KBM-7 (cell line): ENCODE measurements at places on chromosomes 1 and 21.

GRCh38 chr1:222240536-222241181, 307.2 kb downstream of the HHIPL2 start:
- no peak for DNase-seq

GRCh38 chr1:164768619-164769018, 209.6 kb downstream of the PBX1 start:
- no peak for DNase-seq

- DNase-seq, result peak; percentile 17
Measured at GRCh38 chr1:160748181-160748877, 9.3 kb downstream of the SLAMF7 start.

- DNase-seq, result peak; percentile 57
Measured at GRCh38 chr1:67724928-67725560, 40.0 kb downstream of the GADD45A start.

GRCh38 chr1:93014168-93014567, 52.9 kb upstream of the DIPK1A start:
- no peak for DNase-seq

DNA sequence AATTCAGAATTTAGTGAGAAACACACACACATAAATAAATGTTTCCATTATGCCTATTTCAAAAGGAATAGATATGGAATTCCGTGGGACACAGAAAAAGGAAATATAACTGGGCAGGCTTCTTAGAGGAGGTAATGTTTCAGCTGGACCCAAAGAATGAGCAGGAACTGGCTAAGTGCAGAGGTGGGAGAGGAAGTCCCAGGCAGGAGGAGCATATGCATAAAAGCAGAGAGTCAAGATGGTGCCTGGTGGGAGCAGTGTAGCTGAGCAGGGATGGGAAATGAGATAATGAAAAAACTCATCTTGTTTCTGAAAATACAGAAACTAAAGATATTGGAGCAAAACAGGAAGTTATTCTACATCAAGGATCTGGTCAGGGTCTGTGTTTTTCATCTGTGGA, 115.2 kb upstream of the MAGI3 start:
- DNase-seq, result peak; percentile 3

GRCh38 chr1:90708236-90708786, 8.8 kb downstream of the BARHL2 start:
- no peak for DNase-seq

GRCh38 chr21:36322083-36322424, 2.1 kb downstream of the MORC3 start:
- DNase-seq, result no peak

DNA sequence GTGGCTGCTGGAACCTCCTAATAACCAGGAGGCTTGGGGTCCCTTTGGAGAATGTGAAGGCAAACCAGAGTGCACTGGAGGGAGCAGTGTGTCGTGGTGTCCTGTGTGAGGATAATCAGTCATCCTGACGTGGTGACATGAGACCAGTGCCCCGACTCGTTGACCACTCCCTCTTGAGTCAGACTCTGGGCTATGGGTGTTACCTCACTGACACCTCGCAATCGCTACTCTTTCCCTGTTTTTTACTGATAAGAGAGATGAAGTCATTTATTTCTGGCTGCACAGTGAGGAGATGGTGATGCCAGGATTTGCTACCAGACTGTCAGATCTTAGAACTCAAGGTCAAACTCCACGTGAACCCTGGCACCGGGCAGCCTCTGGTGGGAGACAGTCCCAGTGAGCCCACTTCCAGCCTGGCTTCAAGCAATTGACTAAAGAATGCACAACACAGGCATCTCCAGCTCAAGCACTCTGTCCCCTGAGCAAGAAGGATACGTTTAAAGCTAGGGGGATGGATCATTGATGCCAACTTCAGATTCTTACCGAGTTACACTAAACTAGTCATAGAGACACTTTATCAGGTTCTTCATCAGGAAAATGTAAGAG, 30.3 kb downstream of the UBASH3A start:
- no peak for DNase-seq

DNA sequence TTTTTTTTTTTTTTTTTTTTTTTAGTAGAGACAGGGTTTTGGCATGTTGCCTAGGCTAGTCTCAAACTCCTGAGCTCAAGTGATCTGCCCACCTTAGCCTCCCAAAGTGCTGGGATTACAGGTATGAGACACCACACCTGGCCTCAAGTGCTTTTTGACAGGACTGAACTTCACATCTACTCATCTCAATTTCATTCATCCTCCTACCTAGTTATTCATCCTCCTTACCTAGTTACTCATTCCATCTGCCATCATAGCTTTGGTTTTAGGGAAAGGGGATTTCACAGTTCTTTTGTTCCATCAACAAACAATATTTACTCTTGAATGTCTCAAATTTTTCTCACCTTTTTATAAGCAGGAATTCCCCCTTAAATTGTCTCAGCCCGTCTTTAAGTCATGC, 38.6 kb upstream of the RALGPS2 start:
- DNase-seq, result no peak

DNA sequence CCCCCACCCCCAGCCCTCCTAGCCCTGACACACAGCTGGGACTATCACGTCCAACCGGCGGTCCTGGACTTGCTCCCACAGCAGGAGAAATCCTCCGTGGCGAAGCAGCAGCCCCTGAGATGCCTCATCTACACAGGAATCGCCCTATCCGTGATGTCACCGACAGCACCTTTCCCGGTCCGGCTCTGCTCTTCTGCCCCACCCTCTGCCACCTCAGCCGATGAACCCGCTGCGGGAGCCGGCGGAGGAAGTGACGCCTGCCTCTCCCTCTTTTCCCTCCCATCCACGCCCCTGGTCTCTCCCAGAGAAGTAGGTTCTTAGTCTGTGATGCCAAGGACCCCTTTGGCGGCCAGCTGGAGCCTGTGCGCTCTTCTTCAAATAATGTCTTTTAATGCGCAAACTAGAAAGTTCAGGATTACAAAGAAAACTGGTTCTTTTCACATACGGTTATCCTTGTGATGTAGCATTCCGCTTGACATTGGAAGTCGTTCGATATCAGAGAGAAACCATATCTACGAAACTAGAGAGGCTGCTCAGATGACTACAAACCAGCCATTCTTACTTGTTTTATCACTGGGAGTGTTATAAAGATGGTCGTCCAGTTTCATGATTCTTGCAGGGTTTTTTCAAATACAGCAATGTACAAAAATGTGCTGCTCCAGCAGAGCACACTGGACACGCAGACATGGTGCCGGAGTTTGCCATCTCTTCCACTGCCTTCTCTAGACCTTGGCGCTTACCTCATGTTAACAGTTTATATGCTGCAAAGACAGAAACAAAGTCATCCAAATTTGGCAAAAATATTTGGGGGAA, 120.3 kb downstream of the PPIAL4G start:
- no peak for DNase-seq

DNA sequence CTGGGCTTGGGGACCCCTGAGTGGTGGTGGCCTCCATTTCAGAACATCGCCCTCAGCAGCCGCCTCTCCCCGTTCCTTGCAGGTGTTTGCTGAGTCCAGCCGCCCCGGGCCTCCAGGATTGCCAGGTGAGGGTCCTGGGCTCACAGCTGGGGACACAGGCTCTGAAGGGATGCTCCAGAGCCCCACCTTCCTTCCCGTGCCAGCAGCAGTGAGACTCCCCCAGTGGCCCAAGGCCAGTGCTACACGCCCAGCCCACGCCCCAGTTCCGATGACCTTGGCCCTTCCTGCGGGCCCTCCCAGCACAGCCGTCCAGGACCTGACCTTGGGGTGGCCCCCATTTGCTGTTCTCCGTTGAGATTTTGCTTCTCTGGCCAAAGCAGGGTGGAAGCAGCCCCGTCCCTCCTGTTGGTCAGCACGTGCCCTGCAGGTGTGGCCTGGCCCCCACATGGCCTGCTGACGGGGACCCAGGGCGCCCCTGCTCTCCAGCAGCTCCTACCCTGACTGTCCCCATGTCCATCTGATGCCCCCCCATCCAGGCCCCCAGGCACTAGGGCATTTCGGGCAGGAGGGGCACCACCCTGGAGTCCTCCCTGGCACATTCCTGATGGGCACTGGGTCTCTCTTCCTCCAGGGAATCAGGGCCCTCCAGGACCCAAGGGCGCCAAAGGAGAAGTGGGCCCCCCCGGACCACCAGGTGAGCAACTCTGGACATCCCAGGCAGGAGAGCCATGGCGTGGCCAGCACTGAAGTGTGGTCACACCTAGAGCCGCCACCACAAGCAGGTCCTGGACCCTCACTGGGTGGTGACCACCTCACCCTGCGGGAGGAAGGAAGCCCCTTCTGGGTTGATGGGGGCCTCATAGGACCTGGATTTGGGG, 45.0 kb downstream of the SLC19A1 start:
- no peak for DNase-seq

GRCh38 chr1:179080866-179081686, 794 bp upstream of the TOR3A start:
- DNase-seq, result no peak

DNA sequence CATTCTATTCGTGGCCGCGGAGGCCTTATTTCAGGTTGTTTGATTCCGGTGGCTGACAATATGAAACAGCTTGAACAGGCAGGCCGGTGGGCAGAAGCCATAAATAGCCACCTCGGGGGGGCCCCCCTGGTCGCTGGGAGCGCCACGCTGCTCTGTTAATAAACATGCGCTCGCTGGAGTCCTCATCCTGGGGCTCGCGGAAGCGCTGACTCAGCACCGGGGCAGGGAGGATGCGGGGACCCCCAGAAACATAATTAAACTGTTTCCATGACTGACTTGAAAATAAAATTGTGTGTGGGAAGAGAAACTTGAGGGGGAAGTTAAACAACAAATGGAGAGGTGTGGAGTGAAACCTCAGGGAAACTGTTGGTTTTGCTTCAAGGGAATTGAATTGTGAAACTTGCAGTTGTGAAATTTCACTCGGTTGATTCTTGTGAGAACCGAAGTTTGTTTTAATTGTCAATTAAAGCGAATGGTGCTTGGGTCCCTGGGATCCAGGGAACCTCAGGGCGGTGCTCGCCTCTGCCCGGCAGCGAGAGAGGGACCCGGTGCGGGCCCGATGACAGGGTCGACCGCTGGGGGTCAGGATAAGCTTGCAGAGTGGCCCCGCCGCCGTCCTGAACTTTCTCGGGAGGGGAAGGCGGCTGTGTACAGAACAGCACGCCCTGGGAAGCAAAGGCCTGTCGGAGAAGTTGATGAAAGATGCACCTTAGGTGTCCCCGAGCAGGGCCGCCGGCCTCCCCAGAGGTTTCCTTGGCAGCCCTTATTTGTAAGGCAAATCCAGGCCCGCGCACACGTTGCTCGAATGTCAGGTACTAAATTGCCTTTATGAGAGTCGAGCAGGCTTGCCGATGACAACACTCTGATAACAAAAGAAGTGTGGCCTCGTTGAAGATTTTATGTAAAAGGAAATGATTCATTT, 176.9 kb upstream of the LMO4 start:
- peak; percentile 77 for DNase-seq

- no peak for DNase-seq
Measured at GRCh38 chr1:32394890-32395432, 720 bp upstream of the BSDC1 start.

DNA sequence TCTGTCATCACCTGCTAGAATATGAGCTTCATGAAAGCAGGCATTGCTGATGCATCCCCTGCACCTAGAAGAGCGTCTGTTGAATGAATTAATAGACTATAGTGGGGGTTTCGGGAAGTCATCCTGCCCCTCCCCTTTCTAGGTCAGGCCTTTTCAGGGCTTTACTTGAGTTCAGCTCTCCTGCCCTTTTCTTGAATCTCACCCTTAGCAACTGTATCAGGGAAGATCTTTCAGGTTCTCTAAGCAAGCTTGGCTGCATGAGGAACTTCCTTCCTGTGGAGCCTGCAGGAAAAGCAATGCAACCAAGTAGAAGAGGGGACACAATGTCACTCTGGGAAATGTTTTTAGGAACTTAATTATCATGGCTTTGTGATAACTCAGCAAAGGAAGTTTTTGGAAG, 27.2 kb upstream of the KIAA0040 start:
- DNase-seq, result peak; percentile 38

GRCh38 chr1:115671176-115671934, 29.6 kb downstream of the VANGL1 start:
- no peak for DNase-seq

DNA sequence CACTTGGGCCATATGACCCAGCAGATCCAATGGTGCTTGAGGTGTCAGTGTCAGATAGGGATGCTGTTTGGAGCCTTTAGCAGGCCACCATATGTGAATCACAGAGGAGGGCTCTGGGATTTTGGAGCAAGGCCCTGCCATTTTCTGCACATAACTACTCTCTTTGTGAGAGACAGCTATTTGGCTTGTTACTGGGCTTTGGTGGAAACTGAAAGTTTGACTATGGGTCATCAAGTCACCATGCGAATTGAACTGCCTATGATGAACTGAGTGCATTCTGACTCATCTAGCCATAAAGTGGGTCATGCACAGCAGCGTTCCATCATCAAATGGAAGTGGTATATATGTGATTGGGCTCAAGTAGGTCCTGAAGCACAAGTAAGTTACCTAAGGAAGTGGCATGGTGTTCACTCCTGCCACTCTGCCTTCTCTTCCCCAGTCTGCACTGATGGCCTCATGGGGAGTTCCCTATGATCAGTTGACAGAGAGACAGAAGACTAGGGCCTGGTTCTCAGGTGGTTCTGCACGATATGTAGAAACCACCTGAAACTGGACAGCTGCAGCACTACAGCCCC, 447.3 kb downstream of the AGBL4 start:
- DNase-seq, result no peak

DNA sequence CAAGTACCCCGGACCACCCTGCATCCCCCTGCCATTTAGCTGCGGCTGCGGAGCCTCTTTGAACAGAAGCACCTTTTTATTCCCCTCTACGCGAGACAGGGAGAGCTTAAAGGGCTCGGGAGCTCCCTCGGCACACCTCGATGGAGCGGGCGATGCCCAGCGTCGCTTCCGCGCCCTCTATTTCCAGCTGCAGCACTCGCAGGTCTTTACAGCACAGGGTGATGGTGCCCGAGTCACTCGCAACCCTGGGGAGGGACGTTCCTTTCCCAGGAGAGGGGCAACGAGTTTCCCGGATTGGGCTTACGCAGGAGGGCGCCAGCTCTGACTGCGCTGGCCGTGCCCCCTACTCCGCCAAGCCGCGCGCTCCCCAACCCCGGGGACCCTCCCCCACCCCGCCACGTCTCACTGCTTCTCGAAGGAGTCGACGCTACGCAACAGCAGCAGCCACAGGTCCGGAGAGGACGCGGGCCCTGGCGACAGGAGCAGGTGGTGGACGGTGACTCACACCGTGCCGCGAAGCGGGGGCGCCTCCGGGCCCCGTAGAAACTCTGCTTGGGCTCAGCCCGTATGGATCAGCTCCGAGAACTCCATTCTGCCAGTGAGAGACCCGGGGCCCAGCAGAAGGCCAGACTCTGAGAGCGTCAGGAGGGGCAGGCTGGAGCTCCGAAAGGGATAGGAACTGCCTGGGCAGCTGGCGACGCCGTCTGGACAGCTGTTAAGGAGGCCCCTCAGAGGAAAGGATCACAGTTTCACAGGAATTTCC, 5.8 kb upstream of the FAM167B start:
- DNase-seq, result no peak

- no peak for DNase-seq
Measured at GRCh38 chr1:182139496-182139895, 78.0 kb upstream of the ZNF648 start.
